Cerebellum (tissue), 4 donors: ENCODE measurements at places on chromosomes 6 and 20.
A peak's percentile ranks its signal among the peaks of the same experiment; 100 is the strongest.

DNA sequence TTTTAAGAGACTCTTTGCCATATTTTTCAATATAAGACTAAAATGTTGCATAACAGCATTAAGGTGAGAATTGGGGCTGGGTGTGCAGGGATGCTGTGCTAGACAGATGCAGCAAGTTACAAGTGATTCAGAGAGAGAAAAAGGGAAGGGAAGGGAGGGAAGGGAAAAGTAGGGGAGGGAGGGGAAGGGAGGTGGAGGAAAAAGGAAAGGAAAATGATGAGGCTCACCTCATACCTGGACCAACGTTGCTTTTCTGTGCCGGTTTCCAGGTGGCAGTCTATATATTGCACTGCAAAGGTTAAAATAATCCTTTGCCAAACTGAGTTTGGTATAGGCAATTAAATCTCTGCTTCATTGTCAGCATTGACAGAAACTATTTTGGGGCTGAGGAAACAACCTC lies 155.4 kb upstream of the LAMA2 start:
- DNase-seq, result no peak

- DNase-seq, result peak; percentile 34
Measured at GRCh38 chr6:3259491-3259958, 778 bp downstream of the PSMG4 start.

DNA sequence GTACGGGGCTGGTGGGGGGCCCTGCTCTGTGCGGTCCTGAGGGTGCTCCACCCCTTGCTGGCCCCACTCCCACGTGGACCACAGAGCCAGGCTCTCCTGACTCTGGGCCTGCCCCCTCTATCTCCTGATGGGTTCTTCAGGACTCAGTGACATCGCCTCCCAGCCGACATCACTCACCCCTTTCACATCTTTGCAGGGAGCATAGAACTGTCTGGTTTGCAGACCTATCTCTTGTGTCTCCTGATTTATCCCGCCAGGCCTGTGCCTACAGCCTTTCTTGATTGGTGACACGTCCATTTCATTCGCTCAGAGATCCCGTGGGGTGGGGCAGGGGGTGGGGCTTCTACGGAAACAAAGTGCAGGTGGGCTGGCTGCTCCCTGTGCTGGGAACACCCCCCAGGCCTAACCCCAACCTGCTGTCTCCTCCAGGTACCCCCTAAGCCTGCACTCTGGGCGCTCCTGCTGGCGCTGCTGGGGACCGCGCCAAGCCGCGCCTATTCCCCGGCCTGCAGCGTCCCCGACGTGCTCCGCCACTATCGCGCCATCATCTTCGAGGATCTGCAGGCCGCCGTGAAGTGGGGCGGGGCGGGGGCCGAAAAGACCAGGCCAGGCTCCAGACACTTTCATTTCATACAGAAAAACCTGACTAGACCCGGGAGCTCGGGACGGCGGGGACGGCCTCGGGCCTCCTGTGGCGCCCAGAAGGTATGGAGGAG lies 1.7 kb downstream of the C20orf204 start:
- peak; percentile 79 for DNase-seq

DNA sequence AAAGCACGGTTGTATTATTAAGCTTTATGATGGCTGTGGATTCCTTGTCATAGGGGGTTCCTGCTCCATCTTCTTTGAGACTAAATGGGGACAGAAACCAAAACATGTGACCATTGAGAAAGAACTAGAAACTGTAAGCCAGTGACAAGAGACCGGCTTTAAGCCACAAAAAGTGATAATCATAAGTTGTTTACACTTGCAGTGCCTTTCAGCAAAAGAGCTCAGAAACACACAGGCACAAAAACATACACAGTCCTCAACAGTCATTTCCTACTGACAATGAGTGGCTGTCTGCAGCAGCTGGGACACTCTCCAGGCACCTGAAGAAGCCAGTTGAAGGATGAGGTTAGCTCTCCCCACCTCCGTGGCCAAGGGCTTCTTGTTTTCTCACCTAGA lies 20.0 kb upstream of the UBE2J1 start:
- no peak for DNase-seq

- no peak for DNase-seq
Measured at GRCh38 chr6:36131511-36132245, 1.4 kb downstream of the MAPK13 start.

DNA sequence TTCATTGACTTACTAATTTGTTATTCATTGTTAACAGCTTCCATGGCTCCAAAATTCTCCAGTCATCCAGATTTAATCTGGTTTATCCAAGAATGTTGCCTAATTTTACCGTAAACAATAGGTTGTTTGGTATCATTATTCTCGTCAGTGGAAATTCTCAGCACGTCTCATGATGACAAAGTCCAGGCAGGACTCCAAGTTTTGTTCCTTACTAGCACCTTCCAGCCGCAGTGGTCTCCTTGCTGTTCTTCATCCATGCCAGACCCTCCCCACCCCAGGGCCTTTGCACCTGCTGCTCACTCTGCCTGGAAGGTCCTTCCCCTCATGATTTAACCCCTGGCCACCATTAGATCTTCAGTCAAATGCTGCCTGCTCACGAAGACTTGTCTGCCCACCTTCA lies 48.1 kb upstream of the NAA20 start:
- DNase-seq, result no peak

DNA sequence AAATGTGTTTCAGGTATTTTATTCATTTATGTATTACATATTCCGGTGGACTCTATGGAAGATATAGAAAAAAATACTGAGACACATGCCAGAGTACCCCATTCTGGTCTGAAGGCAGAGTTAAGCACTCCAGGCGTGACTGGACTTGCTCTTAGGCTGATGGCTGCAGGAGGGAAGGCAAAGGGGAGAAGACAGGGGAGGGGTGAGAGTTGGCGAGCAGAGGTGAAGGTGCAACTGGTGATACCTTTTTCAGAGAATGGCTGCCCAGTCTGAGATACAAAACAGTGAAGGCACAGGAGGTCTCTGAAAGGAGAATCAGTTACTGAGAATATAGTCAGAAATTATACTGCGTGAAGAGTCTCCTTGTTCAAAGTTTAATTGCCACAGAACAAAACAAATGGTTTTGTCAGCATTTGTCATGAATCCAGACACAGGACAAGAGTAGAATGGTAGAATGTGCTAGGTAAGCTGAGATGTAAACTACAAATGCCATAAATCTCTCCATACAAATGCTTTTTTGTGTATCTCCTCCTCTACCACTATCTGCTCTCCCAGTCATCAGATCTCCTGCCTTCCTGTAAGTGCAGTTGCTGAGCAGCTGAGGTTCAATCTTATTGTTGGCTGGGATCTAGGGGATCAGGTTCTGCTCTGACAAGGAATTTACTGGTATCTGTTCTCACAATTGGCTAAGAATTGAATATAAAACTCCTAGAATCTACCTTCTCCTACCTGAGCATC lies 104.2 kb upstream of the DST start:
- no peak for DNase-seq

DNA sequence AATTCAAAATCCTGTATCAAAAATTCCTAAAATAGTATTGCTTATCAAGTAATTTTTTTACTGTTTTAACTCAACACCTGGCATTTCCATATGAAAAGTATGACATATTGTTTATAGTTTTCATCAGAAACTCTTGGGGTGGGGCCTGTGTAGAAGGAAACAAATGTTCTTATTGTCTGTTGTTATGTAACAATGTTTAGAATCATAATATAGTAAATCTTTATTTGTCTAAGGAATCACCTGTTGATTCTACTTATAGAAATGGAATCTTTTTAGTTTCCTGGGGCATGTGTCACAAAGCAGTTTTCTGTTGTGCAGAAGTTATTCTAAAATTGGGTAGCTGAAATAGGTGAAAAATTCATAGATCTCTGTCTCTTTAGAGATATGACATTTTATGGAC lies 4.9 kb downstream of the ARMC2 start:
- no peak for DNase-seq

DNA sequence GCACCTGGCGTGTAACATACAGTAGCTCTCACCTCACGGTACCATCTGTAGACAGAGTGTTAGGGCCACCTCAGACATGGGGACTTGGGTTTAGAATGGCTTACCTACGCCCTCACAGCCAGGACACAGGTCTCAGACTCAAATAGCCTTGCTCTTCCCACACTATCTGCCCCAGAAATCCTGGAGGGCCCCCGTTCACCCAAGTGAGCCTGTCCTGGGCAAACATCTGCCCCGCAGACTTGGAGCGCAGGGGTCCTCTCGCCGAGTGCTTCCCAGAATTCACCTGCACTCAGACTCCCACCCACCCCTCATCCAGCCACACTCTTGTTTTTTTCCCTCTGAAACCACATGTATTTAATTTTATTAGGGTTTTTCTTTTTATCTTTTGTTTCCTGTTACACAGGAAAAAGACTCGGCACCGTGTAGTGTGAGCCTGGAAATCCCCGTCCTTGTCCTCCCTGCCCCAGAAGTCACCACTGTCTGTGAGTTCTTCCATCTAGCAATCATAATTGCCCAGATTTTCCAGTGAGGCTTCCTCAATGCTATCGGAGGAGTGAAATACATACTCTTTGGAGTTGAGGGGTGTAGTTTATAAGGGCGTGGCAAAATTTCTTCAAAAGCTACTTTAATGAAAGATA lies 17.1 kb upstream of the MAP1LC3A start:
- DNase-seq, result no peak

GRCh38 chr6:139423037-139423703 lies 48.7 kb upstream of the CITED2 start:
- DNase-seq, result no peak

DNA sequence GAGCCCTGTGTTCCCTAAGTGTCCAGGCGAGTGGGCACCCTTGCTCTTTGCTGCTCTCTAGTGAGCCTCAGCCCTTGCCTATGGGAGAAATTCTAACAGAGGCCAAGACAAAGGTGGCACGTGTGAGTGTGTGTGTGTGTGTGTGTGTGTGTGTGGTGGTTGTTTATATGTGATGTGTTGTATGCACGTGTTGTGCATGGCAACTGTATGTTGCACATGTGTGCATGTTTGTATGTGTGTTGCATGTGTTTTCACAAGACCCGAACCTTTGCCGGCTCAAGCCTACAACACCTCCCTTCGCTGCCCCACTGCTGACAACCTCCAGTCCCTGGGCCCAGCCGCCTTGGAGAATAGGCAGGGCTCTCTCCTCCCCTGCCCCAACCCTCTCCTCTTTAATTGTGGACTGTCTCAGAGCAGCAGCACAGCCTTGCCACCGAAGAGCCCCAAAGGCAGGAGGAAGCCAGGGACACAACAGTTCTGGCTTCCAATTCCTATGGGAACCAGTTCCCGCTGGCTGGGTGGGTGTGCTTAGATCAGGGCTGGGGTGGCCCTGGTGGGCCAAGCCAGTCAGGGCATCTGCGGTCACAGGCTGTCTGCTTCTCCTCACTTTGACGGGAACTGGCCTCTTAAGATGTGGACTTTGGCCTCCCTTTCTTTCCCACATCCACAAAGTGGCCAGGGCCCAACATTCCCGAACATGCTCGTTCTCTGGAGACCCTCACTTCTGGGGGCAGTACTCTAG lies 2.7 kb downstream of the KCNK16 start:
- DNase-seq, result no peak

GRCh38 chr6:167793421-167793820 lies 33.3 kb upstream of the AFDN start:
- DNase-seq, result no peak

DNA sequence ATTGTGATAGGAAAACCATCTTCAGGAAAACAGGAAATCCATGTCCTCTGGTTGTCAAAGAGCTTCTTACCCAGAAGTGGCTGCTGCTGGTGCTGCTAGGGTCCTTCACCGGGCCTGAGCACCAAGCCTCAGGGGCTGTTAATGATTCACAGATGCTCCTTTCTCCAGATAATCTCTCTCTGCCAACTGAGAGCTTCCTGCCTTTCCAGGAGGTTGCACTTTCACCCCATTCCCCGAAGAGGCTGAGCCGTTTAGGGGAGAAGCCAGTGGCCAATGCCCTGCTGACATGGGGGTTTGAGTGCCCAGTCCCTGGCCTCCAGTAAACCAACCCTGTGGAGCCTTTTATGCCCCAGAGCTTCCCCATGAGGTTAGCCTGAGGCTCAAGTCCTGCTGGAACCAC lies 122.4 kb downstream of the CBLN4 start:
- no peak for DNase-seq

DNA sequence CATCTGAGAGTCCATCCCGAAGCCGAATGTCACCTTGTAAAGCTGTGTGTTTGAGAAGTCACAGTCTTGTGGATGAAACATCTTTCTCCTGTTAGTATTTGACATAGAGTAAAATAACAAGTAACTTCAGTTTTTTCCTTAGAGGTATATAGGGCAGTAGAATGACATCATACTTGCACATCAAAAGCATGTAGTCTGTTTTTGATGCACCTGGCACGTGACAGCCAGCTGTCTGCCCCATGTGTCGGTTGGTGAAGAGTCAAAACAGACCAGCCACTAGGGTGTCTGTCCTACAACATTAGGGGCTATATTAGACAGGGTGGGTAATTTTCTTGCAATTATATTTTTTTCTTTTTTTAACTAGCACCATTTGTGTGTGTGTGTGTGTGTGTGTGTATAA lies 70.2 kb downstream of the SNX9 start:
- no peak for DNase-seq

DNA sequence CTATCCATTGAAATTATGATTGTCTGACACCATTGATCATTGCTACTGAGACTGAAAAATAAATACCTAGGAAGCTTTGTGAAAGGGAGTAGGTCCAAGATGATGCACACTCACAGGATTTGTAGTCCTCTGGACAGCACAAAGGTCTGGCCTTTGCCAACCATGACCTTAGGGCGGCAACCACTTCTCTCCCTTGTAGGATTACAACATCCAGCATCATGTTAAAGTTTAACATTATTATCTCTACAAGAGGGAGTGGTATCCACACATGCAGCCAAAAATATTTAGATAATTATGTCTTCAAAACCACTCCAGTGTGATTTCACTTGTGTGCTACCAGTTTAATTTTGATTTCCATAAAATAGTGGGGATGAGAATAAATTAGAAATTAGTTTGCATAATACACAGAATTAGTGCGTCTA lies 51.1 kb upstream of the NHSL1 start:
- no peak for DNase-seq

GRCh38 chr6:138719011-138719635 lies 54.4 kb upstream of the CCDC28A start:
- no peak for DNase-seq

- DNase-seq, result no peak
Measured at GRCh38 chr6:11500008-11500407, 37.5 kb upstream of the TMEM170B start.

DNA sequence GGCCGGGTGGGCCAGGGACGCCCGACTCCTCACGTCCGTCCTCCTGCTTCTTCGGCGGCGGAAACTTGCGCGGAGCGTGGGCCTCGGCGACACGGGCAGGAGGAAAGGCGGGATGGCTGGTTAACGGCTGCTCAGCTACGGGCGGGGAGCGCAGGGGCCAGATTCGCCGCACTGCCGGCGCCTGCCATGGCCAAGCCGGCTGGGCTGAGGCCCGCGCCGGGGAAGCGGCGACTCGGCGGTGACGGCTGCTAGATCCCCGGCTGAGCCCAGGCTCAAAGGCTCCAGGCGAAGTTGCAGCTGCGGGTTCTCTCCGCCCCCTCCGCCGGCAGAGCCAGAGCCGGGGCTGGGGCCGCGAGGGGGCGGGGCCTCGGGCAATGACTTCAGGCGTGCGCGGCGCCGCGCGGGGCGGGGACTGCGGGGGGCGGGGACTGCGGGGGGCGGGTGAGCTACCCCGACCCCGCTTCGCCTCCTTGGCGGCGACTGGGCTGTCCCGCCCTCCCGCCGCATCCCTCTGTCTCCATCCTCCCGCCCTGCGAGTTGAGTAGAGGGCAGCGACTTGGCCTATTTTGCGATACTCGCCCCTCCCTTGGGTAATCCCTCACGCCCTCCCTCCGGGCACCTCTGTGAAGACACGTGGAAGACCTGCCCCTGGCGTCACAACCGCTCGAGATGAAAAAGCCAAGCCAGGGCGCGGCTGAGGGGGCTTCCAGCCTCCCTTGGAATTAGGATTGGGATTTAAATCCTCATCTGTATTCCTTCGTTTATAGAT lies at the start of gene CEP85L:
TSS of gene CEP85L (minus strand) at position 310 of the 769 bp plus-strand sequence. CDS start 322 bp downstream, outside the sequence.
- DNase-seq, result peak; percentile 95
